GM19239 (cell line): ENCODE measurements at places on chromosomes 7 and 10.

GRCh38 chr7:33550363-33550762 lies 355.0 kb upstream of the BMPER start:
- no peak for DNase-seq

DNA sequence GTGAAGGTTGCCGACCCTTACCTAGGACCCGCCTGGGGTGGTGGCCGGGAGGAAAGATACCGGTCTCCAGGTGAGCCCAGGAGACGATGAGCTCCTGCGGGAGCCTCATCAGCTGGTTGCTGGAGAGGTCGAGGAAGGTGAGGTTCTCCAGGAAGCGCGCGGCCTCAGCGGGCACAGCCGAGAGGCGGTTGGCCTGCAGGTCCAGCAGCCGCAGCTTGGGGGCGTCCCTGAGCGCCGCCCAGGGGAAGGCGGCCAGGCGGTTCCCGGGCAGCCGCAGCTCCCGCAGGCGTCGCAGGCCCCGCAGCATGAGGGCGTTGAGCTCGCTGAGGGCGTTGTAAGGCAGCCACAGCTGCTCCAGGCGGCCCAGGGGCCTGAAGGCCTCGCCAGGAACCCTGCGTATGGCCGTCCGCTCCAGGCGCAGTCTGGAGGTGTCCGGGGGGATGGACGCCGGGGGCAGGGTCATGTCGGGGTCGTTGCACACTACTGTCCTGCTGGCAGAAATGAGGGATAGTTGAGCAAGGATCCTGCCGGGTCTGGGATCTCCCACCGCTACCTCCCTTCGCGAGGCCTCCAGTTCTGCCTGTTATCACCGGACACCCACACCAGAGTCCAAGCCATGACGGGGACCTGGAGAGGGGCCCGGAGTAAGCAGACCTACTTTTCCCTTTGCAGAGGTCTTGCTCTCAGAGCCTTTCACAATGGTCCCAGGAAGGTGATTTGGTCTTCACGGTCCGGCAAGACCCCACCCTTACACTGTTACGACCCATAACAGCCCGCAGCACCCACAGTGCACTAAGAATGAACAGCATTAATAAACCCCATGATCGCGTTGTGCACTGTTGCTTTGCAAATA lies 3.9 kb downstream of the LRIT1 start:
- no peak for DNase-seq

DNA sequence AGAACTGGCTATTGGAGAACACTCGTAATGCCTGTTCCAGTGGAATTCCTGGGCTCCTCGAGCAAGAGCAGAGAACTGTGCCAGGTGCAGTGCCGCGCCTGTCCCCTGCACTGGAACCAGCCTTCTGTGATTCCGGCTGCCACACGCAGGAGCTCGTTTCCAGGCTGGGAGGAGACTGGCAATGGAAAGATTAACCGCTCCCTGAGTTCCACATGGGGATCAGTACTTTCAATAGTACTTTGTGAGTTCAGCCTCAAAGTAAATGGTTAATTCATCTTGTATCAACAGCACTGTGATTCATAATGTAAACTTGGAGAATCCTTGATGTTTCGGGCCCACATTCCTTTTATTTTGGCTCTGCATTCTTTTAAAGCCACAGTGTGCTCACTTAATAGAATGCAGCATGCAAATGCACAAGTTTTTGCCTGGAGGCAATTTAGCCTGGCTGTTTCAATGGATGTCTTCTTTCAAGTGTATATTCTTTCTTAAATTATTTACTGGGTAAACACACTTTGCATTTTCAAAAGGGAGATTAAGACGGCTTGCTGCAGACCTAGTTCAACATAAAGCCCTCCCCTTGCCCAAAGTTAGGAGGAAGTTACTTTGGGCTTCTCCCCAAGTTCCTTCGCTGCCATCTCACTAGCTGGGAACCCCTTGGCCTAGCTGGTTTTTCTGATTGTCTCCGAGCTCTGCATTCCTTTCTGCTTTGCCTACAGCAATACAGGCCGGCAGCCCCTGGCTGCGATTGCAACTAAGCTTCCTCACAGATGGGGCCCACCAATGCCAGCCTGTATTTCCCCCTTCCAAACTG lies 138.1 kb upstream of the TCF7L2 start:
- no peak for DNase-seq

GRCh38 chr7:83921941-83922607 lies 272.5 kb downstream of the SEMA3A start:
- DNase-seq, result no peak

DNA sequence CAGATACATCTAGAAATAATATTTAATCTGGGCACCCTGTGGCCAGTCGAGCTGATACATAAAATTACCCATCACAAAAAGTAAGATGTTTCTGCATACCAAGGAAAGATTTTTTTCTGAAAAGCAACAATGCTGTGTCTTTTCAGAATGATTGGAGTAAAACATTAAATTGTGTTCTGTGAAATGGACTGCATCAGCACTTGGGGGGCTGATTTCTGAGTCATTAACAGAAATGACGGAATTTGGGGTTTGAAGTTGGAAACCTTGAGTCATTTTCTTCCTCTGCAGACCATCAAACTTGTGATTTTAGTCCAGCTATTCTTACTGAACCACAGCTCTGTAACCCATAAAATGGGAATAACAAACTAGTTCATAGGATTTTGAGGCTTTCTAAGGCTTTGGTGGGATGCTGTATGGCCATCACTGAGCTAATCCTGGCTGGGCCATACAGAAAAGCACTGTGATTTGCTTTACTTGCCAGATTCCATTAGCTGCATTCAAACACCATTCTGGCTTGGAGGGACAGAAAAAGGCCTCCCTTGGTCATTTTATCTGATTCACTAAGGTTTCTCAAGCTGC lies 739.4 kb upstream of the IGFBP3 start:
- DNase-seq, result no peak

DNA sequence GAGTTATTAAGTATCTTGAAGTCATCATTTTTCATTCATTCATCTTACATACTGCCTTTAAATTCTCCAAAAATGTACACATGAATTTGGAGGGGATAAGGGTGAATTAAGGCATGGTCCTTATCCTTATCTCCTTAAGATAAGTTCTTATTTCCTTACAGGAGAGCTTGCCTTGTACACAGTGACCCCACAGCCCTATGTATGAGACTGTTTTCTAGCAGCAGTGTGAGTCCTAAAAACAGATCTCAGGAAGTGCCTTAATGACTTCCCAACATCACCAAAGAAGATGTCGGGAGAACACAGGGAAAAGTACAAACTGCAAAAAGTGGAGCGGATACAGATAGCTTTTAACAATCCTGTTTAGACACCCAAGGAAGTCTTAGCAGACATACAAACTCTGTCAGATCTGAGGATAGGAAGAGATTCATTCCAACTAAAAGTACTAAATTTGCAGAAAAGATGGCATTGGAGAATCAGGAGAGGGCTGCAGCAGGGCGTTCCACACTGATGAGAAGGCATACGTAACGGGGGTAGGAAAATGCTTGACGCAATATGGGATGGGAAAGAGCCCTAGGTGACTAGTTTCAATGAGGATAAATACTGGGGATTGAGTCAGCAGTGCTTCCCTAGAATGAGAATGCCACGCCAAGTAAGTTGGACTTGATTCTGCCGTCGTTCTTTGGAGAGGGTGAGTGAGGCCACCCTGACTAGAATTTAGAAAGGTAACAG lies 570.2 kb downstream of the PARD3 start:
- DNase-seq, result no peak

GRCh38 chr7:90843472-90843871 lies 247.4 kb downstream of the CDK14 start:
- no peak for DNase-seq

DNA sequence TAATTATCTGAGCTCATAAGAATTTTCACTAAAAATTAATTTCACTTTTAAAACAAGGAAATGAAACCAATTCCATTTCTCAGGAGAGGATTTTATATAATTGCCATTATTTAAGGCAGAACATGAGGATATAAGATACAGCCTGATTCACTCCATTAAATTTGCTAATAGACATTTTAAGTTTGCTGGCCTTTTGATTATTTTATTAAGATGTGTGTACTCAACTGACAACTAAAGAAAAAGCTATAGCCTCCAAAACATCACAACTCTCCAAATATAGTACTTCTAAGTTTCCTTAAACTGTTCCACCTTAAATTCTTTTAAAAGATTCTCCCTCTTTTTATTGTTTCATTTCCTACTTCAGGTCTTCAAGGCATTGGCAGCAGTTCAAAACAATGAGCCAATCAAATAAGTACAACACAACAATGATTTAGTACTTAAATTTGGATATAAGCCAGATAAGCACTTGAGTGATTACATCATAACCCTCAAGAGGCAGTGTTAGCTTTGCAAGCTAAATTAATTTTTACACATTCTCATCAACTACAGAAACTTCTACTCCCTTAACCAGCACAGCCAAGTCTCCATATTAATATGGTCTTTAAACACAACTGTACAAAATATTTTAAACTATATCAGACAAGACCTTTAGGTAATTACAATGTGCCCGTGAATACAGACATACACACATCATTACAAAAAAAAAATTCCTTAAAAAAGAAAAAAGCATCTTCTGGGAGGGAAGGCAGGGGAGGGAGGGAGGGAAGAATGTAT lies 121.8 kb downstream of the KMT2C start:
- no peak for DNase-seq

DNA sequence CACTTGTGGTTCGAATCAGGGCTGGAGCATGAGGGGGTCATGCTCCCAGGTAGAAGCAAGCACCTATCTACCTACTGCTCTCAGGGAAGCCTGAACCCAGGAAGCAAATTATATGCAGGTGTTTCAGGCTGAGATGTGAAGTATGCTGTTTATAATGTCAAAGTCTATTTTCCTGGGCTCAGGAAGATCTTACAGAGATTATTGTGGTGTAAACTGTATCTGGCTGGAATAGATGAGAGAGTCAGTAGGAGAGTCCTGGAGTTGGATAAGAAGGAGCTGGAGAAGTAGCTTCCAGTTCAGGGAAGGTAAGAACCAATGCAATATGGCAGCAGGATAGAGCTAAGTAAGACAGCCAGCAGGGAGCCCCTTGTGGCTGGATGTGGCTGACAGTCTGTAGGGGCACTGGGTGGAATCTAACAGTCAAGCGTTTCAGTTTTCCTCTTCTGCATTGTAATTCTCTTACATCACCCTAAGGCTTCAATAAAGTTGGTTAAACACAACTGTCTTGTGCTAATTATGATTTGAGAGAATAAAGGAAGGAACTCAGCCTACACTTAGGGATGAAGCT lies 105.9 kb upstream of the EEPD1 start:
- DNase-seq, result no peak
